IMR-90 (cell line): ENCODE measurements at places on chromosomes 1 and 21. TPM values are rescaled to one million over a fixed set of nuclear protein-coding genes. Genes with fewer than 3 reads are reported as not detected.

Gene MNDA
- not detected in 2 replicates for polyA plus RNA-seq

DNA sequence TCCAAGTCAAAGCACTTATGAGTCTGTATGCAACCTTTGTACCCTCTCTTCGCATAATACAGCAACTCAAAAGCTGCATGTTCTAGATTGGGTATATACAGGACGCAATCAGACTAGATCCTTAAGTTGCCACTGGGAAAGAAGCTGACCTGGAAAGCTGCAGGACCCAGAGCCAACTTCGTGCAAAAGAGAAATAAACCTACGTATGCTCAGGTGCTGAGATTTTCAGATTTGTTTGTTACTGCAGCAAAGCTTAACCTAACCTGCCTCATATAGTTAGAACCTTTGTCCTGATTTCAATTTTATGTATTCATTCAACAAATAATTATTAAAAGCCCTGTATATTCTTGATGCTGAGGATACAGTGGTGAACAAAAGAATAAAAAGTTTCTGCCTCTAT is 139.7 kb downstream of the SLC30A10 start:
- no peak overlapping the region for H3K4me3 ChIP-seq
- H3K4me1 ChIP-seq = peaks cover 9% of the 10 kb centered on the region
- H3K27ac ChIP-seq = no peak overlapping the region

DNA sequence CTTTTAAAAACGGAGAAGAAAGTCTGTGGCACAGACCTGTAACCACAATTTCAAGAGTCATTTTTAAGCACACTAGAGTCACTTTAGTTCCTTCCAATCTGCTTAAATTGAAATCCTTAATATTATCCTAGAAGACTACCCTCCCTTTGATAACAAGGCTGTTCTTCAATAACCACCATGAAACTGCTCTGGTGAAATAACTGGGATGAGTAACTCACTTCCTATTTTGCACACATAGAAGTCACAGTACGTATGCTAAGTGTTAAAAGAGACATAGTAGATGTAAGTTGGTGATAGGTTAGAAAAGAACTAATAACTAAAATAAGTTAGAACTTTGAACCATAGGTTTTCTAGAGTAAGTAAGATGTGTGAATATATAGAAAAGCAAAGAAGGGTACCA is 107.8 kb downstream of the NME7 start:
- H3K4me1 ChIP-seq = no peaks in the 10 kb centered on the region
- no peaks in the 10 kb centered on the region for H3K27me3 ChIP-seq
- no peaks in the 10 kb centered on the region for H3K36me3 ChIP-seq

Gene VAV3
- polyA plus RNA-seq = 0.12 and 0.20 TPM in 2 replicates

GRCh38 chr1:238606896-238607295 is 716.2 kb upstream of the ZP4 start:
- DNase-seq = peak; percentile 47
- no peaks in the 10 kb centered on the region for H3K27me3 ChIP-seq
- no peaks in the 10 kb centered on the region for H3K4me1 ChIP-seq
- H3K4me3 ChIP-seq = no peak overlapping the region

- no peak overlapping the region for H3K27ac ChIP-seq
- H3K27me3 ChIP-seq = no peaks in the 10 kb centered on the region
- H3K4me1 ChIP-seq = peaks cover 7% of the 10 kb centered on the region
Observed at GRCh38 chr1:21874778-21875547, 62.1 kb downstream of the HSPG2 start.

DNA sequence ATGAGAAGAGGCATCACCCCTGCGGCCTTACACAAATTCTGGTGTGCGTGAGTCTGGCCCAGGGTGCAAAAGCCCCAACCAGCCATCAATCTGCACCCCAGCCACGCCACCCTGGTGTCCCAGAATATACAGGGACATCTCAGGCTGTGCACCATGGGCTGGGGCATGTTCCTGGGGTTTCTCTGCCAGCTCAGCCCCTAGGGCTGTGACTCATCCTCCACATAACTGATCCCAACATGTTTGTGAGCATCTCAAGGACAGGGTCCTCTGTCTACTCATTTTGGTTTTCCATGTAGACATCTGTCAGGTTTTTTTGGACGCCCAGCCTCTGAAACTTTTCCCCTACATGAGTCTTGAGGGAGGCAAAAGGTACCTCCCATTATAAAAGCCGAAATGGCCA is 511 bp downstream of the ZNF683 start:
- H3K27me3 ChIP-seq = peaks cover 15% of the 10 kb centered on the region
- H3K27ac ChIP-seq = no peak overlapping the region
- DNase-seq = no peak
- no peaks in the 10 kb centered on the region for H3K36me3 ChIP-seq
- H3K4me1 ChIP-seq = peaks cover 5% of the 10 kb centered on the region
- H3K4me3 ChIP-seq = no peak overlapping the region

DNA sequence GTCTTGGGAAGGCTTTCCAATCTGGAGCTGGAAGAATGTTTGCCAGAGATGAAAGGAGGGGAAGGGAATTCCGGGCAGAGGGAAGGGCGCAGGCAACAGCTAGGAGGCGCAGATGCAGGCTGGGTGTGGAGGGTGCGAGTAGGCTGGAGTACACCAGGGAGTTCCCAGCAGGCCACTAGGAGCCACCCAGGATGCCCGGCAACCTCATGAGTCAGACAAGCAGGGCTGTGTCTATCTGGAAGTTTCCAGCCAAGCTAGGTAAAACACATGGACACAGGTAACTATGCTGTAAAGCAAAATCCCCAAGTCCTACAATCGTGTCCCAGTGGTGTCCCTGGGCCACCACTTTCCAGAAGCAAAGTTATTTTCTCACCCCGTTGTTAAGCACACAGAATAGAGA is 990 bp upstream of the NBL1 start:
- no peak for DNase-seq
- no peak overlapping the region for H3K4me3 ChIP-seq
- H3K27me3 ChIP-seq = no peaks in the 10 kb centered on the region
- peaks cover 20% of the 10 kb centered on the region; the same call in 1 of the 2 replicates for H3K4me1 ChIP-seq

DNA sequence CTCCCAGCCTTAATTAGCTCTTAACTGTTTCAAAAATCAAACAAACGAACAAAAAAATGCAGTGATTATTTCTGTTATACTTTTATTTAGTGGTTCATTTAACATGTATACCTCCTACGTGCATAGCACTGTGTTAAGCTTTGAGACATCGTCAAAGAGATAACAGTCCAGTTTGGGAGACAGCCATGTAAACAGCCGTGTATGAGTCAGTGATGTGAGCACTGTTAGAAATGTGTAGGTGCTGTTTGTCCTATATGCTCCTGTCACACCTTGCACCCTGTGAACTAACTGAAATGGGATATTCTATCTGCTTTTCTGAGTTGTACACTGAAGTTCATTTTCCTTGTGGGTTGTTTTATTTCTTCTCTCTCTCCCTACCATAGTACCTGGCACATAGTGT is 109.7 kb upstream of the CACYBP start:
- no peak for DNase-seq
- no peak overlapping the region for H3K4me3 ChIP-seq
- H3K36me3 ChIP-seq = no peaks in the 10 kb centered on the region
- H3K4me1 ChIP-seq = no peaks in the 10 kb centered on the region
- no peaks in the 10 kb centered on the region for H3K27me3 ChIP-seq
- no peak overlapping the region for H3K27ac ChIP-seq

DNA sequence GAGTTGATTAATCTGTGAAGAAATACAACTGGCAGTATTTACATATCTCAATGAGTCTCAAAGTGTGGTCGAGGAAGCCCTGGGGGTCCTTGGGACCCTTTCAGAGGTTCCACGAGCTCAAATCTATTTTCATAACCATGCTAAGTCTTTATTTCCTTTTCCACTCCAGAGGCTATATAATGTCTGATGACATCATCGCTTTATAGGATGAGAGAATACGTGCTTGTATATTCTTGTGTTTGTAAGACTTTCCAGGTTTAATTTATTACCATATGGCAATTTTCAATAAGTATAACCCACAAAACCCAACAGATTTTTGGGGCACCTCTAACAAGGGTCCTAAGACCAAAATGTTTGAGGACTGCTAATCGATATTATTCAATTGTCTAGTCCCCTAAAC is 1.4 kb upstream of the SLC19A2 start:
- H3K27ac ChIP-seq = no peak overlapping the region
- no peaks in the 10 kb centered on the region for H3K27me3 ChIP-seq
- H3K4me3 ChIP-seq = no peak overlapping the region
- peaks cover 5% of the 10 kb centered on the region for H3K4me1 ChIP-seq
